ENCODE measurements at places on chromosomes 3 and 15.
A peak's percentile ranks its signal among the peaks of the same experiment; 100 is the strongest.

- no peak for DNase-seq
Observed at GRCh38 chr15:40097968-40098476, 10.7 kb downstream of the BMF start.

DNA sequence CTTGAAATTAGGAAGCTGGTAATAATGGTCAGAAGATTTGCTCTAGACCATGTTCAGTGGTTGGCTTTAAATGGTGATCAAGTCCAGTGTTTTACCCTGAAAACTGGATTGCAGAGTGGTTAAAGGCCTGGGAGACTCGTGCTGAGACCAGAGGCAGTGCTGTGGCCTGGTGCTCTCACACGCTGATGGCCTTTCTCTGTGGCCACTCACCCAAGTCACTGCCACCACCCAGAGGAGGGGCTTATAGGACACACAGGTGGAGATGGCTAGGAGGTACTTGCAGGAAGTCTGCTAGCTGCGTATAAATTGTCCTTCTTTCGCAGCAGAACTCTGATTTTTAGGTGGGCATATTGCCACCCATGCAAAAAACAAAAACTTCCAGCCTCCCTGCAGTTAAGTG is 6.2 kb upstream of the EHD4 start:
- no peak for DNase-seq

DNA sequence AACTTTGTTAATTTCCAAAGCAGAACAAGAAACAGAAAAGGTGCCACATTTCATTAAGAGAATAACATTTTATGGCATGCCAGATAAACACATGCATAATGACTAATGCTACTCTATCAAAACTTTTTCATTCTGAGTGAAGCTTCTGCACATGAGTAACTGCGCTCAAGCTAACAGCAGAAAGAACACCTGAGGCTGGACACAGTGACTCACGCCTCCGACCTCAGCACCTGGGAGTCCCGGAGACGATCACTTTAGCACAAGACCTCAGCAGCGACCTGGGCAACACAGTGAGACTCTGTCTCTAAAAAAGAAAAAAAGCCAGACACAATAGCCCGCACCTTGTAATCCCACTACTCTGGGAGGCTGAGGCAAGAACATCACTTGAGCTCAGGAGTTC is 70.6 kb downstream of the ACAP2 start:
- no peak for DNase-seq

DNA sequence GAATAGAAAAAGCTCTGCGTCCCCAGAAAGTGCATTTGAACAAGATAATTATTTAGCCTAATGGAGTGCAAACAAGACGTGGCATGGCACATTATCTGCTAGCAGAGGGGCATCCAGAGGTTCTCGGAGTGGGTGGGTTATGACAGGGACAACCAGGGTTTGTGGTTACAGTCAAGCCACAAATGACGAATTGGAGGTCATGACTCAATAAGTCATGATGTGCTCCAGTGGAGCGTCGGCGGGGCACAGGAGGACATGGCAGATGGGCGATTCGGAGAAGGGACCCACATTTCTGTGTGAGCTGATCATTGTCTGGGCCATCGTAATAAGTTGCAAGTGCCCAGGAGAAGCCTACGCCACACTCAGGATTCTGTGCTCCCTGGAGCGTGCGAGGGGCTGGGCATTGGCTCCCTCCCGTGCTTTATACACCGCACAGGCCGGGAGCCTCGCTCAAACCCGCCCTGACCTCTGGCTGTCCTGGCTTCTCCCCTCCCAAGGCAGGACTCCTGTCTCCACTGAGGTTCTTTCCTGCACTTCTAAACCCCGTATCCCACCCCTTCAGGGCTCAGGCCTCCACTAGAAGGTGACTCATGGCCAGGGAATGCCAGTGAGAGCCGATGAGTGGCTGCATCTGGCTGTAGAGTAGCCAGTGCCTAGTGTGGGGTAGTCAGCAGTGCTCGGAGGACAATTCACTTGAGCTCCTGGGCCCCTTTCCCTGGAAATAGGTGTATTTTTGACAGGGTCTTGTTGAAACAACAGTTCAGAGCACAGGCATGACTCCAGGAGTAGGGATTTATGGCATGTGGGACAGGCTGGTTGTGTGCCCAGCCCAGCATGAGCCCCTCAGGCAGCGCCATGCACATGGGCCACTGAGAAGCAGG is 67.4 kb downstream of the GRIP2 start:
- peak; percentile 47 for DNase-seq

GRCh38 chr3:46923559-46924350 is 46.2 kb downstream of the PTH1R start:
- DNase-seq = no peak

GRCh38 chr15:73704869-73705645 is 20.9 kb downstream of the CD276 start:
- no peak for DNase-seq

- no peak for DNase-seq
Observed at GRCh38 chr15:52154896-52155865, 36.0 kb downstream of the GNB5 start.

DNA sequence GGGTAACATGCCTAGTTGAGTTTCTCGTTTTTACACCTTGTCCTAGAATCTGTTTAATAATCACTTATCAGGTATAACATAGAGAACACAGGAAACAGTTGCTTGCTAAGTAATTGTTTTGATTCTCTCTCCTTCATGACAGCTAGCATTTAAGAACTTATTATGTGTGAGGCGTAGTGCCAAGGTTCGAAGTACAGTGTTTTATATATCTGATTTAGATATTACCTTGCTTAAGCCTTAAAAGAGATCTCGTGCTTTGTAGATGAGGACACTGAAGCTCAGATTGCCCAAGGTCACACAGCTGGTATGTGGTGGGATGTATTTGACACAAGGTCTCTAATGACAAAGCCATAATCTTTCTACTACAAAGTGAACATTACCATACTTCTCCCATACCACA is 29.0 kb upstream of the IFT57 start:
- DNase-seq = no peak

Data from glomerular endothelial cell (primary cell).